Activated CD4-positive, alpha-beta T cell treated with anti-CD3 and anti-CD28 coated beads, Interleukin-2, amount 50 U/mL, for 24 hours (primary cell): ENCODE measurements at places on chromosomes 4 and X.

GRCh38 chrX:29043746-29044145 is 456.5 kb downstream of the IL1RAPL1 start:
- no peak for DNase-seq

DNA sequence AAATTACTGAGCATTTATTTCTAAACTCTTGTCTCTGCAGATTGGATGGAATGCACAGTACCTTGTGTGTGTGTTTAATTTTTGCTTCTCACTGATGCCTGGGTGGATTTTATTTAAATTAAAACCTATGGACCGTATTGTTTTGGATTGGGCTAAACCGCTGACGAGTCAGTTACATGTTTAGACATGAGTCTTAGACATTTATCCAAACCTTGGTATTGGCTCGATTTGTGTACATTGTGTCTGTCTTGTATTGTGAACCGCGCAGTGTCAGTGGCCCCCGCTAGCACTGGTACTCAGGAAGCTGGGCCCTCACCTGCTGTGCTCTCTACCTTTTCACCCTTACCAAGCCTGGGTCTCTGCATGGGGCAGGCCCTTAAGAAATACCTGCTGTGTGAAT is 40.8 kb upstream of the TADA2B start:
- DNase-seq = no peak

GRCh38 chrX:21799767-21800166 is 39.6 kb upstream of the MBTPS2 start:
- no peak for DNase-seq

- no peak for DNase-seq
Observed at GRCh38 chr4:8818063-8818881, 53.4 kb downstream of the HMX1 start.

GRCh38 chr4:84892950-84893349 is 73.5 kb downstream of the WDFY3 start:
- DNase-seq = no peak

- no peak for DNase-seq
Observed at GRCh38 chr4:2321279-2322196, 59.6 kb upstream of the MXD4 start.

DNA sequence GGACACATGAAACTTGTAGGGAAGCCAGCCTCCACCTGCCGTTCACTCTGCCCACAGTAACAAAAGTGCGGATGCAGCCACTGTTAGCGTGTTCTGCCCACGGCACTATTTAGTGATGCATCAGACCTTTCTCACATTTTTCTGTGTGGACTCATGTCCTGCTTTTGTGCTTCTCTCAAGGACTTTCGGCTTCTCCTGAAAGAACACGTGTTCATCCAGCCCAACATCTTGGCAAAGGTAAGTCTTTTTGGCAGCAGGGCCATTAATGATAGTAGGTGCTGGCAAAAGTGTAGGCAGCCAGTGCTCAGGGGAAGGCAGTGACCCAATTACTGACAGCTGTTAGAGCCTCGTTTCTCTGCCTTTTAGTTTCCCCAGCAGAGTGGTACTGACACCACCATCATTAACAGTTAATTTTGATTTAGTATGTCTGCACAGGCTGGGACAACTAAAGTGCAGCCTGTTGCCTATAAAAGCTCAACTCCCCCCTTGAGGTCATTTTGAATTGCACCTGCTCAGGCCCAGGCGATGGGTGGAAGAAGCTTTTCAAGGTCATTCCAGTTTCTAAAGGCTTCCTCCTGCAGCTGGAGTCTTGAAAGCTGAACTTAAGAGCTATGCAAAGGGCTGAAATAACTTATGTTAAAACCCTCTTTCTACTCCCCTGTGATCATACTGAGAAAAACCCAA is 54.5 kb upstream of the HPSE start:
- no peak for DNase-seq

- DNase-seq = peak; percentile 13
Observed at GRCh38 chrX:119273420-119274192, 37.5 kb downstream of the PGRMC1 start.

DNA sequence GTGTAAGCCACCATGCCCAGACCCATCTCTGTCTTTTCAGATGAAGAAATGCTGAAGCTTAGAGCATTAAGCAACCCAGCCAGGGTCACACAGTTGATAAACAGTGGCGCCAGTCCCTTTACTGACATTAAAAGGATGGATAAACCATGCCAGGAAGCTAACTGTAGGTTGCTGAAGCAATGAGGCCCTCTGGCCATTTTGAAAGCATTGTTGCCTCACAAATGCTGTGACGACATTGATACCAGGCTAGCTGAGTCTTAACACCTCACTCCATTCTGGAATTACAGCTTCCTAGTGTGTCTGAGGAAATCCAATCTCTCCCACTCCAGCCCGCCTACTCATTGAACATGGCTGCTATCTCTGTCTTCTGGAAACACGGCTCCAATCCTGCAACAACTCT is 89.7 kb downstream of the LNX1 start:
- DNase-seq = no peak

GRCh38 chr4:93384887-93385286 is 443.7 kb upstream of the ATOH1 start:
- DNase-seq = no peak

GRCh38 chr4:184816962-184817361 is 8.8 kb downstream of the ACSL1 start:
- no peak for DNase-seq

- DNase-seq = no peak
Observed at GRCh38 chr4:16253127-16253960, 27.1 kb upstream of the TAPT1 start.

- no peak for DNase-seq
Observed at GRCh38 chrX:68684291-68684918, 36.9 kb downstream of the STARD8 start.

- DNase-seq = no peak
Observed at GRCh38 chrX:57155171-57155570, 18.0 kb upstream of the SPIN2A start.

- DNase-seq = no peak
Observed at GRCh38 chrX:150316564-150316963, 46.6 kb upstream of the MAMLD1 start.

- DNase-seq = no peak
Observed at GRCh38 chrX:118862091-118862490, 38.5 kb downstream of the ZCCHC12 start.

GRCh38 chrX:40152741-40153344 is 55.1 kb upstream of the BCOR start:
- DNase-seq = no peak

DNA sequence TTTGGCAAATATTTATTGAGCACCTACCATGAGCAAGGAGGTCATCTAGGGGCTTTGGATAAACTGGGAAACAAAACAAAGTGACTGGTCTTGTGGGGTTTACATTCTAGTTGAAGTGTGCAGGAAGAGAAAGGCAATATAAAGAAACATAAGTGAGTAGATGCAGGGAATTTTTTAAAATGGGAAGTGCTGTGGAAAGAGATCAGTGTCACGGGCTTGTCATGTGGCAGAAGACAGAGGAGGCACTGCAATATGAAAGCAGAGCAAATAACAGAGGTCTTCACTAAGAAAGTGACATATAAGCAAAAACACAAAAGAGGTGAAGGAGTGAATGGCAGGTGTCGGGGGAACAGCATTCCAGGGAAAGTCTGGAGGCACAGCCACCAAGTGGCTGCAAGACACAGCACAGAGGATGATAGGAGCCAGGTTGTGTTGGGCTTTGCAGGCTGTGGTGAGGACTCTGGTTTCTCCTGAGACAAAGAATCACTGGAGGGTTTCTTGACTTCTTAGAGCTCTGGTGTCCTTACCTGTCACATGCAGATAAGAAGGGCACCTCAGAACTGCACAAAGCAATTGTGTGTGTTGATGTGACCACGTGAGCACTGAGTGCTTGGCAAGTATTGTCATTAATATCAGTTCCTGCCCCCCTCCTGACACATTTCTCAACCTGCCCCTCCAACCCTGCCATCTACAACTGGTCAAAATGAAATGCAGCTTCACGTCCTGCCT is 143.5 kb downstream of the TSPAN5 start:
- DNase-seq = no peak

DNA sequence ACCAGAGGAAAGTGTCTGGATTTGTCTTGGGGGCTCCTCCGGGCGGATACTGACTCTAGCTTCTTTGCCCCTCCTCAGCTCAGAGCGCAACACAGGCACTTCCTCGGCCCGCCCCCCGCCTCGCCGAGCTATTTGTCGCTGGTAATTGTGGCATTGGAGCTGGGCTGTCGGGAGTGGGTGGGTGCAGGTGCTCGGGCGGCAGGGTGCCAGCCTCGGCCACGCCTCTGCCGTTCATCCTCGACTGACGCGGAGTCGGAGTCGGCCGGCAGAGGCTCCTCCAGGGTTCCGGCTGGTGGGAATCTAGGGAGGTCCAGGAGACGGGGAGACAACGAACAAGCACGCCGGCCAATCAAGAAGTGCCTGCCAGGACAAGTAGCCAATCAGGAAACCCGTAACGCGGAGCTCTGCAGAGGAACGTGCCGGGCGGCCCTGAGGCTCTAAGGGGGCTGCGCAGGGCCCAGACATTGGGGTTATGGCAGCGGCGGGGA is 3.9 kb upstream of the SYN1 start:
- no peak for DNase-seq

DNA sequence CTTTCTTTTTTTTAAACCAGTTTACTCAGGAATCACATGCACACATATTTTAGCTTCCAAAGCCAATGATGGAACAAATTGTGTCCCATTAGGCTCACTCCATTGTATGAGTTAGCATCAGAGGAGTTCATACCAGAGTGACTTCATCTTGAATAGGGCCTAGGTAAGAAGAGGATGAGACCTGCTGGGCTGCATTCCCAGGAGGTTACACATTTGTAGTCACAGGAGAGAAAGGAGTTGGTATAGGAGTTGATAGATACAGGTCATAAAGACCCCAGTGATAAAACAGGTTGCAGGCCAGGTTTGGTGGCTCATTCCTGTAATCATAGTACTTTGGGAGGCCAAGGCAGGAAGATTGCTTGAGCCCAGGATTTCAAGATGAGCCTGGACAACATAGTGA is 9.3 kb downstream of the PDGFRA start:
- DNase-seq = no peak

GRCh38 chrX:83535417-83536196 is 27.5 kb downstream of the POU3F4 start:
- no peak for DNase-seq

- DNase-seq = no peak
Observed at GRCh38 chr4:150115851-150116250, 37.6 kb downstream of the DCLK2 start.

GRCh38 chr4:112253382-112254000 is 21.9 kb downstream of the AP1AR start:
- no peak for DNase-seq
